ENCODE measurements at places on chromosomes 5 and 9.

- no peak overlapping the region for H3K27ac ChIP-seq
- no peak overlapping the region for H3K4me3 ChIP-seq
- no peak for DNase-seq
- H3K27me3 ChIP-seq: no peaks in the 10 kb centered on the region
- H3K36me3 ChIP-seq: no peaks in the 10 kb centered on the region
These were observed 295.9 kb downstream of the PSAT1 start for GRCh38 chr9:78592811-78593210.

GRCh38 chr9:27292659-27293405 is 4.1 kb downstream of the EQTN start:
- H3K36me3 ChIP-seq: no peaks in the 10 kb centered on the region
- H3K27ac ChIP-seq: no peak overlapping the region
- no peaks in the 10 kb centered on the region for H3K27me3 ChIP-seq
- H3K4me3 ChIP-seq: no peak overlapping the region

- H3K36me3 ChIP-seq: no peaks in the 10 kb centered on the region
- no peak for DNase-seq
- H3K4me3 ChIP-seq: no peak overlapping the region
- H3K27me3 ChIP-seq: peaks cover 30% of the 10 kb centered on the region
- H3K27ac ChIP-seq: no peak overlapping the region
- no peaks in the 10 kb centered on the region for H3K4me1 ChIP-seq
These were observed 58.3 kb downstream of the PTTG1 start for GRCh38 chr5:160479926-160480325.

- no peak overlapping the region for H3K4me3 ChIP-seq
- no peak overlapping the region for H3K27ac ChIP-seq
- no peak for DNase-seq
- no peaks in the 10 kb centered on the region for H3K27me3 ChIP-seq
These were observed 10.5 kb downstream of the CXCL14 start for GRCh38 chr5:135568246-135568645.

GRCh38 chr5:105350486-105351140 is 1788.0 kb upstream of the NUDT12 start:
- peak; percentile 80 for DNase-seq
- no peaks in the 10 kb centered on the region for H3K36me3 ChIP-seq
- no peaks in the 10 kb centered on the region for H3K4me1 ChIP-seq

DNA sequence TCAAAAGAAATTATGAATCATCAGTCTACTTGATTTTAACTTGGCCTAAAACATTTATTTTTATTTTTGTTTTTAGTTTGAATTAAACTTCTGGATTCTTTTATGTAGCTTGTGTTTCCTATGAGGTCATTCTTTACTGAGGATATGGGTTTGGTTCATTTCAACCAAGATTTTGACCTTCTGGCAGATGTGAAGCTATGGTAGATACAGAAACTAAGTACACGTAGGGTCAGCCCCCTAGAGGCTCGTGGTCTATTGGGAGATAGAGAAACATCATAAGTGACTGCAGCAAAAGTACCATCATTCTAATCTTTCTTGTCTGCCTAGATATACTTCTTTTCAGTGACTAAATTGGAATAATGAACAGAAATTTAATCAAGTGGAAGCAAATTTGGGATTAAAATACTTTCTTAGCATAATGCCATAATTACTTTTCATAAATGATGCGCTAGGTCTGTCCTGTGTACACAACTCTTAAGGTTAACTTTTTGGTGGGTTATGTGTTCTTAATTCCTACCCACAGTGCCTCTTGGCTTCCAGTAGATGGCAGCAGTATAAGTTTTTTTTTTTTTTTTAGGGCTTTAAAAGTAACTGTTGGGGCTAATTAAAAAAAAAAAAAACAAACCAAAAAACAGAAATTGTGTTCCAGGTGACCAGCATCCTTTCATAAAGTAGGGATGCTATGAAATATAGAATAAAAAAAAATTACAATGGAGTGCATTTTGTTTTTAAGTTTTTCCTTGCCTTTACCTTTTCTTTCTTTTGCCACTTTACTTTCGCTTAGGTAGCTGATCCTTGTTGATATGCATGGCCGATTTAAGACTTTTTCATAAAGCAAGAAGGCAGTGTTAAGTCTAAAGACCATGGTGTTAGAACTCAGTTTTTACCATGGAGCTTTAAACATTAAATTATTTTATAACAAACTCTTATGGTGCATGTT is 49.9 kb downstream of the LRRTM2 start:
- no peak overlapping the region for H3K27ac ChIP-seq
- peak; percentile 26 for DNase-seq
- no peaks in the 10 kb centered on the region for H3K27me3 ChIP-seq
- H3K36me3 ChIP-seq: peaks cover 32% of the 10 kb centered on the region
- no peaks in the 10 kb centered on the region for H3K4me1 ChIP-seq
- no peak overlapping the region for H3K4me3 ChIP-seq

DNA sequence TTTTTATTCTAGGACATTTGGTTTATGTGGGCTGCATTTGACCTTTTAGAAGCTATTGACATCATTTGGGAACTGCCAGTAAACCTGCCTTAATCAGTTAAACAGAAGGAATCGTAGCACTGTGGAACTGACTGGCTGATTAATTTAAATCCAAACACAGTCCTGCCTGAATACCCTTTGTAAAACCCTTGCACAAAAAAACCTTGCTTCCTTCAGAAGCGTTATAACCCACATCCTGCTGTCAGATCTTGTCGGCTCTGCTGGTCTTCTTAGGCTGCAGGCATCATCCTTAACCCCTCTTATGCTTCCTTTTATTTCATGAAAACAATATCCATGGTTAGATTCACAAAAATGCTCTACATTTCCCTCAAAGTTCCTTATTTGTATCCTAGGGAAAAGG is 46.3 kb downstream of the PAM start:
- H3K4me1 ChIP-seq: 0 out of 2 replicates have a peak, but pooled peaks cover 5% of the 10 kb centered on the region
- no peaks in the 10 kb centered on the region for H3K36me3 ChIP-seq
- no peaks in the 10 kb centered on the region for H3K27me3 ChIP-seq
- DNase-seq: no peak

- no peak overlapping the region for H3K4me3 ChIP-seq
- H3K4me1 ChIP-seq: peaks cover 46% of the 10 kb centered on the region
These were observed 132.5 kb downstream of the SEMA6A start for GRCh38 chr5:116442095-116442534.

- H3K27me3 ChIP-seq: no peaks in the 10 kb centered on the region
- no peaks in the 10 kb centered on the region for H3K36me3 ChIP-seq
- no peak for DNase-seq
- no peak overlapping the region for H3K4me3 ChIP-seq
These were observed 295.5 kb downstream of the PRR16 start for GRCh38 chr5:120759587-120759986.

DNA sequence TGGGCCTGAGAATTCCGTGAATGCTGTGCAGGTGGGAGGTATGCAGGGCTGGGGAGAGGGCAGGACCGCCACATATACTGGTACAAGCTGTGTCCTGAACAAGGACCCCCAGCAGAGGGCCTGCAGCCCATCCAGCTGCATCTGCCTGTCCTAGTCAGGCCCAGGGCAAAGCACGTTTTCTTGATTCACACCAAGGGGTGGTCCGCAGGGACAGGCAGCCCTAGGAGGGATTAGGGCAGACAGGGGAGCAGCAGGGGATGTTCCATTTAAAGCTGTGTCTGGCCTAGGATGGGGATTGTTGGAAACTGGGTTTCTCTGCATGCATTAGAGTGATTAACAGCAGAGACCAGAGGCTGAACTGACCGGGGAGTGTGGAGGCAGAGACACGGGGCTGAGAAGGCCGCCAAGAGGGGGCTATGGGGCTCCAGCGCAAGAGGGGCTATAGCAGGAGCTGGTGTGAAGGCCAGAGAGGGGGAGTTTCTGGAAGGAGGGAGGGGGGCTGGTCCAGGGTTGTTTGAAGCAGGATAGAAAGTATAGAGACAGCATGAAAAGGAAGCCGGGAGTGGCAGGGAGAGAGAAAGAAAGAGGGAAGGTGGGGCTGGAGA is 2.7 kb downstream of the GRM6 start:
- no peak overlapping the region for H3K4me3 ChIP-seq
- H3K36me3 ChIP-seq: no peaks in the 10 kb centered on the region
- DNase-seq: no peak
- H3K27me3 ChIP-seq: no peaks in the 10 kb centered on the region

DNA sequence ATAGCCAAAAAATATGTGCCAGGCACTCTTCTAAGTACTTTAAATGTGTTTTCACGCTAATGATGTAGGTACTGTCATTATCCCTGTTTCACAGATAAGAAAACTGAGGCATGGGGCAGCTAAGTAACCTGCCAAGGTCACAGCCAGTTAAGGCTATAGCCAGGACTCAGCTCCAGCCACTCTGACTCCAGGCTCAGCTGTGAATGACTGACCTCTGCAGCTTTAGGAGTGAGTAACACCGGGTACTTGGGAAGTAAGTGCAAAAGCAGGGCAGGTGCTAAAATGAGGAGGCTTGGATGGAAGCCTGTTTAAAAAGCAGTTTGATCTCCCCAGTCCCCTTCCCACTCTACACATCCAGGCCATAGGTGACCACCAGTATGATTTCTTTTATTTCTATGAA is 10.6 kb upstream of the SHC3 start:
- H3K27me3 ChIP-seq: peaks cover 5% of the 10 kb centered on the region
- H3K4me3 ChIP-seq: no peak overlapping the region

DNA sequence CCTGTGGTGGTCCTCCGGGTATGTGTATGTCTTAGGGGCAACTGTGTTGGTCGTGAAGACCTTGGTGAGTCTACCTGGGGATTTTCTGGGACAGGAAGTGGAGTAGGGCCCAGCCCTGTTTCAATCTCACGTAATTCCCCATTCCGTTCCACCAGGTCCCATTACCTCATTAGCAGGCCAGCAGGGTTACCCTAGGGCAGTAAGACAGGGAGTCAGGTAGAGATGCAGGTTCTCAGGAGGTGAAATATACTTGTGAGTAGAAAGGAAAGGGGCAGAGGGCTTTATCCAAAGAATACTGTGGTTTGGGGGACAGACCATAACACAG is 56.5 kb downstream of the MACROH2A1 start:
- no peak overlapping the region for H3K4me3 ChIP-seq
- peaks cover 77% of the 10 kb centered on the region for H3K36me3 ChIP-seq
- H3K27me3 ChIP-seq: no peaks in the 10 kb centered on the region
- H3K4me1 ChIP-seq: no peaks in the 10 kb centered on the region
- DNase-seq: no peak

DNA sequence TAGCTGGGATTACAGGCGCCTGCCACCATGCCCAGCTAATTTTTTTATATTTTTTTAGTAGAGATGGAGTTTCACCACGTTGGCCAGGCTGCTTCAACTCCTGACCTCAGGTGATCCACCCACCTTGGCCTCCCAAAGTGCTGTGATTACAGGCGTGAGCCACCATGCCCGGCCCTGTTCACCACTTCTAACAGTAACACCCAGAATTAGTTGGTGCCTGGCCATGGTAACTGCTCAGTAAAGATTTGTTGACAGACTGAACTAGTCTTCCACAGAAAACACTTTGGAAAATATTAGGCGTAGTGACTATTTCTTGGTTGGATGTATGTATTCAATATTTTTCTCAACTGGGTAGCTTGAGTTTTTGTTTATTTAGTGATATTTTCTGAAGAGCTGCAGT is 24.0 kb downstream of the TUT7 start:
- no peak overlapping the region for H3K4me3 ChIP-seq
- H3K4me1 ChIP-seq: no peaks in the 10 kb centered on the region
- no peaks in the 10 kb centered on the region for H3K27me3 ChIP-seq
- DNase-seq: no peak
- H3K36me3 ChIP-seq: peaks cover 59% of the 10 kb centered on the region

GRCh38 chr9:126511411-126511810 is 102.3 kb upstream of the LMX1B start:
- DNase-seq: no peak
- no peak overlapping the region for H3K4me3 ChIP-seq
- H3K27ac ChIP-seq: no peak overlapping the region
- no peaks in the 10 kb centered on the region for H3K27me3 ChIP-seq
- H3K4me1 ChIP-seq: peaks cover 10% of the 10 kb centered on the region

- H3K4me1 ChIP-seq: peaks cover 23% of the 10 kb centered on the region
- no peaks in the 10 kb centered on the region for H3K27me3 ChIP-seq
- DNase-seq: peak; percentile 52
- no peak overlapping the region for H3K27ac ChIP-seq
- no peaks in the 10 kb centered on the region for H3K36me3 ChIP-seq
These were observed 64.7 kb upstream of the GRAMD2B start for GRCh38 chr5:126358525-126358924.

DNA sequence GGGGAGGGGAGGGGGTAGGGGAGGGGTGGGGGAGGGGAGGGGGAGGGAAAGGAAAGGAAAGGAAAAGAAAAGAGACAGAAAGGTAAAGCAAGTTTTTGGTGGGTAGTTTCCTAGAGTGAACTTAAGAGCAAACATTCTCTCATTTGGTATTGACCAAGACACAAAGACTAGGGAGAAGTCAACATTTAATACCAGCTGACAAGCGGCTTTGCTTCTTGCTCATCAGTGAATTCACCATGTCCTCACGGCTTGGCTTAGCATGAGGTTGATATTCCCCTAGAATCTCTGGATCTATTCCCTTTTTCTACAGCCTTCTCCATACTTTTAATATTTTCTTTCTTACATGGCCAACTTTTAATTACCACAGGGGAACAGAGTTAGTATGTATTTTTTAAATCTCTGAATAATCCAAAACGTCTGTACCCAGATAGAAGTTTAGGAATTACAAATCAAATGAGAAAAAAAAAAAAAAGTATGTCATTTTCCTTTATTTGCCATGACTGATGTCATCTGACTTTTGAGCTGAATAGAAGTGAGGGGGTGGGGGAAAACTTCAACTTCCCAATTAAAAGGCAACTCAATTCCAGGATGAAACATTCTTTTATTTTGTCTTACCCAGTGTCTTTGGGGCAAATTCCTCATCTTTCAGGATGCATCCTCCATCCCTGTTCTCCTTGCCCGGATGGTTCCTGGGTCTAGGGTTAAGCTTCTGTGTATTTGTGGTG is 40.1 kb upstream of the GLIS3 start:
- H3K27ac ChIP-seq: no peak overlapping the region
- H3K4me1 ChIP-seq: no peaks in the 10 kb centered on the region
- no peaks in the 10 kb centered on the region for H3K36me3 ChIP-seq
- H3K27me3 ChIP-seq: no peaks in the 10 kb centered on the region
- no peak for DNase-seq

- no peaks in the 10 kb centered on the region for H3K36me3 ChIP-seq
- peaks cover 55% of the 10 kb centered on the region for H3K4me1 ChIP-seq
- H3K27ac ChIP-seq: peak overlapping the region; percentile 93
These were observed 26.6 kb downstream of the RUSC2 start for GRCh38 chr9:35516479-35516878.

DNA sequence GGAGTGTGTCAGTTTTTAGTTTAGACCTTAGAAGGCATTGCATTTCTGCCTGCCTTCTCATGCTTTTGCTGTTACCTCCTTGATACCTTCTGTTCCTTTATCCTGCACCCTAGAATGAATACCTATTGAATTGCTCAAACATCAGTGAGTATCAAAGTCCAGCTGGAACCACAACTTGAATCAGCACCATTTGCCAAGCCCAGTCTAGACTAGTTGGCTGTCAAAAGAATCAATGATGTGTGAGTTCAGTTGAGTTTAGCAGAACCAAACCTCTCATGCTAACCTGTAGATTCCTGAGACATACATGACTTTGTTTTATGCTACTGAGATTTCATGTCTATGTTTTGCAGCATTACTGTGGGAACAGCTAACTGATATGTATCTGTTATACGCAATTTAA is 116.6 kb downstream of the FAM170A start:
- H3K27me3 ChIP-seq: no peaks in the 10 kb centered on the region
- H3K4me3 ChIP-seq: no peak overlapping the region
- DNase-seq: no peak
- no peaks in the 10 kb centered on the region for H3K4me1 ChIP-seq

- no peak overlapping the region for H3K4me3 ChIP-seq
- no peaks in the 10 kb centered on the region for H3K4me1 ChIP-seq
- H3K27ac ChIP-seq: no peak overlapping the region
- H3K27me3 ChIP-seq: no peaks in the 10 kb centered on the region
These were observed 3.3 kb downstream of the CTSL start for GRCh38 chr9:87729246-87729645.
